ENCODE measurements at places on chromosomes 1 and 21. TPM values are rescaled to one million over a fixed set of nuclear protein-coding genes. Genes with fewer than 3 reads are reported as not detected.

Gene CNKSR1
- total RNA-seq: 26.3 TPM

Gene RAB3B
- 30.6 TPM for total RNA-seq

Gene CFHR1
- not detected for total RNA-seq

Gene SYT11
- total RNA-seq: 0.28 TPM

Gene SYT14
- total RNA-seq: 8.8 TPM

Gene SPRR3
- total RNA-seq: not detected

Gene TDRD10
- 0.31 TPM for total RNA-seq

Gene MIXL1
- 4.7 TPM for total RNA-seq

Gene NES
- total RNA-seq: 168 TPM

Gene VANGL2
- total RNA-seq: 57.7 TPM

Gene CHIA
- total RNA-seq: not detected

Gene HTR1D
- 3.3 TPM for total RNA-seq

Gene CFHR4
- total RNA-seq: not detected

Gene NIBAN1
- 6.0 TPM for total RNA-seq

Gene ITLN1
- total RNA-seq: not detected

GRCh38 chr1:32702599-32703478 lies at the start of gene SYNC:
Gene SYNC, minus strand, starts transcription at chr1:32702770. Its CDS starts 110 bp downstream, at chr1:32702660.
- DNase-seq: no peak

DNA sequence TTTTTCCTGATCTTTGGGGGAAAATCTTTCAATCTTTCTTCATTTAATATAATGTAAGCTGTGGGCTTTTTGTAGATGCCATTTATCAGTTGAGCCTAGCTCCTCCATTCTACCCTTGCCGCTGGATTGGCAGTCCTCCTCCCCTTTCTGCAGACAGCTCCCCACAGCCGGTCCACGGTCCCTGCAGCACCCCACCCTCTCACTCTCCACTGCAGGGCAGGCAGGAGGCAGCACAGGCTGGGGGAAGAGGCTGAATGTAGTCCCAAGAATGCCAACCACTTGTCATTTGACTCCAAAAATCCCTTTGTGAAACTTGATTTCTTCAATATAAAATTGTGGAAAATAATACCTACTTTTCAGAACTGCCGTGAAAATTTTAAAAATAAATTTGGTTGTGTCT lies 96.7 kb downstream of the SYT2 start:
- DNase-seq: no peak

GRCh38 chr1:53556657-53557227 lies 97.5 kb downstream of the DMRTB1 start:
- no peak for DNase-seq

GRCh38 chr1:182563095-182563494 lies 26.0 kb downstream of the RNASEL start:
- no peak for DNase-seq

GRCh38 chr1:206094024-206094423 lies 23.2 kb downstream of the AVPR1B start:
- DNase-seq: no peak

- no peak for DNase-seq
Measured at GRCh38 chr1:56113679-56114078, 465.7 kb downstream of the PLPP3 start.

GRCh38 chr1:47456250-47456649 lies 18.4 kb downstream of the FOXD2 start:
- DNase-seq: no peak

DNA sequence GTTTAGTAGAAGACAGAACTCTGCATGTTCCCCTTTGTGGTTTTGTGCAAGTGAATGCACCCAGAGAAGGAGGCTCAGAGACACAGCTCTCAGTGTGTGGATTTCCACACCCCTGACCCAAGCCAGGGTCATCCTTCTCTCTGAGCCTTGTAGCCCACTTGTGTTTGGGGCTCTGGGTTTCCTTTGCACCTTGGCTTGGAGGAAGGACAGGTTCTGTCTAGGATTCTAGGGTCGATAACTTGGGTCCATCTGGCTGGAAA lies 27.2 kb downstream of the MYOG start:
- no peak for DNase-seq

- no peak for DNase-seq
Measured at GRCh38 chr1:247277191-247277590, 21.3 kb downstream of the VN1R5 start.

GRCh38 chr1:24765308-24765988 lies 20.2 kb downstream of the CLIC4 start:
- DNase-seq: no peak

- peak; percentile 52 for DNase-seq
Measured at GRCh38 chr1:235060607-235061470, 67.8 kb downstream of the TOMM20 start.

DNA sequence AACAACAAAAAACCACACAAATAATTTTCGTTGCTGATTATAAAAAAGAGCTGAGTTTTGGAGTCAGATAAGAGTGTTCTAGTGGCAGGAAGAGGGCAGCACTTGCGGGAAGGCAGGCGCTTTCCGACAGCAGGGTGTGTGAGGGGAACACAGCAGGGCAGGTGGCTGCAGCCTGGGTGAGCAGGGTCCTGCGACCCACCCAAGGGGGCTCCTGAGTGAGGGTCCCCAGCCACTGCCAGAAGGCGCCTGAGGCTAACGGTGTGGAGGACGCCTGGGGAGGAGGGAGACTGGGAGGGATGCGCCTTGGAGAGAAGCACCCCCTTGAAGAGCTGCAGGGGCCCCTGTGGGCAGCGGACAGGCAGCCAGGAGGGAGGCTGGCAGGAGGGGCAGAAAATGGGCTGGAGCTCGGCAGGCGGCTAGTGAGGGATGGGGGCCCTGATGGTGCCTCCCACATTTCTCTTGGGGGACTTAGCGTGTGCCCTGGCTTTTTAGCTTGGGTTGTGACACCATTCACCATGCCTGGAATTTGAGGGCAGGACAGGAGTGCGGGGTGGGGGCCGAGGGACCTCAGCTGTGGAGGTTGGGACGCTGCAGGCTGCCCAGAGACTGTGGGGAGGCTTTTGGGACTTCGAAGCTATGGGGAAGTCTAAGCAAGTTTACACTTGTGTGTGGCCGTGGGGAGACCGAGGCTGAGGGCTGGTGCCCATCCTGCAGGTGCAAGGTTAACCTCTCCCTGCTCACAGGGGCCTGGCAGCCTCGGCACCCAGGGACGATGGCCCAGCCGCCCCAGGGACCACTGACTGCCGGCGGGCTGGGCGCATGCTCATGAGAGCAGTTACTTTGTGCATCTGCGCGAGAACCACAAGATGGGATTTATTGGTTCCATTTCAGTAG lies 111.4 kb downstream of the SIK1 start:
- no peak for DNase-seq

- DNase-seq: no peak
Measured at GRCh38 chr1:52423771-52424170, 19.4 kb downstream of the PRPF38A start.

GRCh38 chr1:182262425-182262824 lies 129.2 kb downstream of the GLUL start:
- DNase-seq: no peak

- DNase-seq: no peak
Measured at GRCh38 chr21:19368944-19369343, 965.4 kb upstream of the TMPRSS15 start.

- DNase-seq: no peak
Measured at GRCh38 chr21:33229099-33229783, 497 bp upstream of the IFNAR2 start.

GRCh38 chr1:202145068-202145743 lies 669 bp upstream of the ARL8A start:
- no peak for DNase-seq

DNA sequence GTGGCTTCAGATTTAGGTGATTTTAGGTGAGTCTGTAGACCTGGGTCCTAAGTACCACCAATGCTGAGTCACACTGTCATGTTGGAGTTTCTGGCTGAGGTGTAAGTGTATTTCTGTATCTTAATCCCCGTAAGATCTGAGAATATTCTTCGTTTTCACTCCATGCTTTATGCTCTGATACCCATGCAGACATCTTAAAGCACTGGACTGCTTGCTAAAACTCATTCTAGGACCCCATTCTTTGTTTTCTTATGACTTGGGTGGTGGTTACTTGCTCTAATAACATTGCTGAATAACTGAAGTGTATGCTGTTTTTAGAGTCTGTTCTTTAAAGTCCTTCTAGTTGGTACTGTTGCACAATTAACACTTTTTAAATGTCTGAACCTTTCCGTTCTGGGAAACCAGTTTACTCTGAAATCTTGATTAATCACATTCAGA lies 36.6 kb downstream of the CDC42 start:
- no peak for DNase-seq

GRCh38 chr1:48924099-48924498 lies 147.4 kb upstream of the BEND5 start:
- no peak for DNase-seq

- DNase-seq: no peak
Measured at GRCh38 chr1:228171221-228171891, 5.8 kb downstream of the IBA57 start.

- DNase-seq: no peak
Measured at GRCh38 chr1:87393445-87394085, 64.9 kb downstream of the LMO4 start.

- DNase-seq: no peak
Measured at GRCh38 chr1:64733581-64734286, 11.1 kb upstream of the RAVER2 start.

DNA sequence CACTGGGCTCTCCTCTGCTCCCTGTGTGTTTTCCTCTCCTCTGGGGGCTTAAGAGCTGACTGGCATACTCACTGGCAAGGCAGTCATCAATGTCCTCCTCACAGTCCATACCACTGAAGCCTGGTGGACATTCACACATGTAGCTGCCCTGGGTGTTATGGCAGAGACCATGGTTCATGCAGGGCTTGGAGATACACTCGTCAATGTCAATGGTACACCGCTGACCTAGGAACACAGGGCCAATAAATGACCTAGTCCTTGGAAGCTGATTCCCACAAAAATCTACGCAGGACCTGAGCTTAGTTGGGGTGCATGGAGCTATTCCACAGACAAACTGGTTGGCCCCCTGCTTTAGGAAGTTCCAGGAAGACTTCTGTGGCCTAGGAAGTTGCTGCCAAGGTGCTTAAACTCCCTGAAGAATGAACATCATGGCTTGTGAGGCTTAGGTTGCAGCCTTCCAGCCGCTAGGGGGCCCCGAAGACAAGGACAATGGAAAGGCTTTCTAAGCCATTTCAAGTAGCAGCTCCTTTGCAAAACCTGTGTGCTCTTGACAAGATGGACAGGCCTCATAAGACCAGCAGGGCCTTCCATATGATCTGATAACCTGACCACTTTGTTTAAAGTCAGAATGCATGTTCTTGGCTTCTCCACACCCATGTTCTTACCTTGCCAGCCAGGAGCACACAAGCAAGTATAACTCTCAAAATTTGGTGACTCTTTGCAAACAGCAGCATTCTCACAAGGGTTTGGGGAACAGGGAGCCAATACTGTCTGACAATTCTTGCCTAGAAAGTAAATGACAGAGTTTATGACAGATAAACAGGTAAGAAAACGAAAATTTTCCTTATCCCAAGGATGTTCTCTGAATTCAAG lies 52.3 kb upstream of the ADAM30 start:
- DNase-seq: peak; percentile 79

DNA sequence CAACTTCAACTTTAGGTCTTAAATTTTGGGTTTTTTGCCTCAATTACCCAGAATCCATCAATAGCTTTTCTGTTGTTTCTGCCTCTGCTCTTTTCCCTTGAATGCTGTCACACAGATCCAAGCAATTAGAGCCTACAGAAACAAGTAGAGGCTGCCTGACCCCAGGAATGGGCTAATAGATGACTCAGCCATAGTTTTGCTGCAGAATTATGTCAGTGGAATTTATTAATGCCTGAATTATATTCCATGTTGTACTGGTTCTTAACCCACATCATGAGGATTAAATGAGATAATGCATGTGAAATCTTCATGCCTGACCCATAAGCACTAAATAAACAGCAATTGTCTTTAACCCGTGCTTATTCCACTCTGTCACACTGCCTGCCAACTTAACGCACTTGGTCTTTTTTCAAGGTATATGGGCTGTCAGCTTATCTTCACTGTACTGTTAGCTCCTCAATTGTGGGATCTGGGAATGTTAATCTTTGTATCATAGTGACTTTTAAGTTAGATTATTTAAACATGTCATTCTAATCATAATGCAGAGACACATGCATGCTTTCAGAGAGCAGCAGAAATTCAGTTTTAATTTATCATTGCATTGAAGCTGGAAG lies 213.3 kb downstream of the ROR1 start:
- no peak for DNase-seq
